NCI-H1092 (cell line): ENCODE measurements at places on chromosomes 16 and 17.

GRCh38 chr17:70050931-70051330 is 24.1 kb upstream of the KCNJ16 start:
- no peak for DNase-seq

DNA sequence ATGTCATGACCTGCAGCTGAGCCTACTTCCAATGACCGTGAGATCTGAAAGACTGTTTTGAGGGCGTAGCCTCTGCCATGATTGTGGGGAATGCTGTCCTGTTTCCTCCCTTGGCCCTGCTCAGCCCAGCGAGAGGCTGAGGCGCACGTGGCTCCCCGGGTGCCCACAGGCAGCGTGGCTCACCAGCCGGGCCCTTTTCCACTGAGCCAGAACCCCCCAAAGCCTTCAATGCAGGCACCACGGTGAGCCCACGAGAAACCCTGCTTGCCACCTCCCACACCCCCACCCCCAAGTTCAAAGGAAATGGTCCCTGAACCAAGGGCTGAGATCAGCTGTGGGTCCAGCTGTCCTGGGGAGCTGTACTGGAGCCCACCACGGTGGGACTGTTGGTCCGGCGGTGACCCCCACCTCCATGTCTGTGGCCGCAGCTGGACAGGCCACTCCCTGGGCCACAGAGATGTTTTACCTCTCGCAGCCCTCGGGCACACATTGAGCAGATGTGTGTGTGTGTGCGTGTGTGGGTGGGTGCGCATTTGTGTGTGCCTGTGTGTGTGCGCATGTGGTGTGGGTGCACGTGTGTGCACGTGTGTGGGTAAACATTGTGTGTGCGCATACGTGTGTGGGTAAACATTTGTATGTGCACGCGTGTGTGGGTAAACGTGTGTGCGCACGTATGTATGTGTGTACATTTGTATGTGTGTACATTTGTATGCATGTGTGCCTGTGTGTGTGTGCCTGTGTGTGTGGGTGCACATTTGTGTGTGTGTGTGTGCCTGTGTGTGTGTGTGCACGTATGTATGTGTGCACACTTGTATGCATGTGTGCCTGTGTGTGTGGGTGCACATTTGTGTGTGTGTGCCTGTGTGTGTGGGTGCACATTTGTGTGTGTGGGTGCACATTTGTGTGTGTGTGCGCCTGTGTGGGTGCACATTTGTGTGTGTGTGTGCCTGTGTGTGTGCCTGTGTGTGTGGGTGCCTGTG is 5.0 kb upstream of the MC1R start:
- no peak for DNase-seq

GRCh38 chr17:39014044-39014794 is 47.0 kb upstream of the FBXO47 start:
- DNase-seq: no peak

DNA sequence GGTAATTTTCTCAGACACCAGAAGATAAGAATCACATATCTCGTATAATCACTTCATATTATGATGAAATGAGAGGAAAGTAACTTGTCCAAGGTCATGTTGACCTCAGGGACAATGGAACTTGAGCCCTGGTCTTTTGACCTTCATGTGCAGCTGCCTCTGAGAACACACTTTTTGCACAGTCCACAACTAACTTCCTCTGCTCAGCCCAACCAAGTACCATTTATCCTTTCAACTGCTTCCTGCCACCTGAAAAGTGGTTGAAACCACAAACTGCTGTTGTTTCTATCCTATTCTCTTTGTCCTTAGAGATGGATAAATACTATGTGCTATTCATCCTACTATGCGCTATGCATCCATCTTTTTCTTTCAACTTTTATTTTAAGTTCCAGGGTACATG is 2.3 kb upstream of the CCL1 start:
- DNase-seq: no peak

- no peak for DNase-seq
Measured at GRCh38 chr17:43468691-43469139, 15.1 kb upstream of the DHX8 start.

- peak; percentile 37 for DNase-seq
Measured at GRCh38 chr17:42050393-42051012, at the start of gene C17orf113. Gene C17orf113 (minus strand): TSS chr17:42050601. CDS start chr17:42043376, 7,225 bp downstream.

DNA sequence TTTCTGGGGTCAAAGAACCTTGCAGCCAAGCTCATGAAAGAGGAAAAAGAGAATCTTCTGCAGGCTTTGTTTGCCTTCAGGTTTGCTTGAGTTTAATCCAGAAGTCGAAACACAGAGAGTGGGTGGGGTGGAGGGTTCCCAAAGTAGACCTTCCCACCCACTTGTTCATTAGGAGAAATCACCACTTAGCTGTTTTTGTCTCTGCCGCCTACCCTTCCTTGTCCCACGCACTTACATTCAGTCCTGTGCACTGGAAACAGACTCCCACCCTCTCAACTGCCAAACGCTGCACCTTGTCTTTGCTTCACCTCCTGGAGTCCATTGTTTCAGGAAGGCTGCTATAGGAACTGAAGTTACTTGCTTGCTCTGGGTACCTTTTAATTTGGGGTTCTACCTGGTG is 38.6 kb upstream of the RBFOX1 start:
- no peak for DNase-seq

- no peak for DNase-seq
Measured at GRCh38 chr17:66221755-66222530, 7.3 kb downstream of the APOH start.

- DNase-seq: no peak
Measured at GRCh38 chr17:15496735-15497670, 29.6 kb upstream of the CDRT4 start.

- no peak for DNase-seq
Measured at GRCh38 chr17:15507896-15508295, 40.5 kb upstream of the CDRT4 start.

DNA sequence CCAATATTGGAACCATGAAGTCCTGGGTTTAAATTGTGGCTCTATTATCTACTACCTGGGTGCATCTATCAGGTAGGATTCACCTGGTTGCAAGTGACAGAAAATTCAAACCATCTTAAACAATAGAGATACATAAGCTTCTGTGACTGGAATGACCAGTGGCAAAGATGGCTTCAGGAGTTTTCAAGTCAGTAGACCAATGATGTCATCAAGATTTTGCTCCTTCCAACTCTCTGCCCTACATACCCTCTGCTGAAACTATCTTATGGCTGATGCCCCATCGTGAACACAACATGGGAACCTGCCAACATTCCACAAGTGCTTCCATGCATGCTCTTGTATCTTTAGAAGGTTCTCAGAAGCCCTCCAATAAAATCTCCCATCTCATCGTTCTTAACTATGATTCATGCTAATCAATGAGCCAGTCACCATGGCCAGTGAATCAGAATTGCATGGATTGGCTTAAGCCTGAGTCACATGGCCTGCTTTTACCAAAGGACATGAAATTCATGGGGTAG is 180.9 kb downstream of the GRIN2A start:
- no peak for DNase-seq

GRCh38 chr16:3983081-3983520 is 102.6 kb upstream of the CREBBP start:
- DNase-seq: peak; percentile 78

GRCh38 chr17:61395409-61395982 is 4.1 kb upstream of the TBX2 start:
- DNase-seq: no peak

GRCh38 chr16:28003923-28004322 is 59.6 kb downstream of the GSG1L start:
- no peak for DNase-seq

DNA sequence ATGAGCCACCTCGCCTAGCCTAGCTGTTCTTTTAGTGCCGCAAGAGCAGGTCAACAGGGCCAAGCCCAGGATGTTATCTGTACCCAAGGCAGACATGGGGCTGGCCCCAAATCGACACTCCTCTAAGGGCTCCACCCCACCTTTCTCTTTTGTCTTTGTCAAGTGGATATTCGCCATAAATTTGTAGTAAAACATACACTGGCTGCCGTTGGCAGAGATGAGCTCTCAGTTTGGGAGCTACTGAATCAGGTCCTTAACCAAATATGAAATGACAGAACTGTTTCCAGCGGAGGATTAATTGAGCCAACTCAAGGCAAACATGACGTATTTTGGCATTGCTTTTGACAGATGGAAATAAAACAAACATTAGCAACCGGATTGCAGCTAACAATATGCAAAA is 556.9 kb upstream of the CDH5 start:
- peak; percentile 5 for DNase-seq

- DNase-seq: no peak
Measured at GRCh38 chr17:77291591-77292386, 151.0 kb downstream of the SEC14L1 start.

- DNase-seq: no peak
Measured at GRCh38 chr16:83722456-83723183, 85.2 kb upstream of the HSBP1 start.

DNA sequence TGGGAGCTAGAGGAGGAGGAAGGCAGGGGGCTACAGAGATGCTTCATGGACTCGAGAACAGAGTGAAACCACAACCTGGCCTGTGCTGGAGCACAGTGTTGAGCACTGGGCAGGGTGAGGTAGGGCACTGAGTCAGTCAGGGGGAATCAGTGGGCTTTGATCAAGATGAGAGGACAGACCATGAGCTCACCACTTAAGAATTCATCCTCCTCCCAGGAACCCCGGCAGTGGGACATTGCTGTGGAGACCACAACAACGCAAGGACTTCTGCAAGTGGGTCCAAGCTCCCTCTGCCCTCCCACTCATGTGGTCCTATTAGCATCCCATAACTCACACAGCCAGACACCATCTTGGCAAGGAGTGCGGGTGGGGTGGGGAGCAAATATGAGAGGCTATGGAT is 1.7 kb upstream of the CES5A start:
- no peak for DNase-seq

- no peak for DNase-seq
Measured at GRCh38 chr16:49528060-49528865, 154.7 kb downstream of the C16orf78 start.

GRCh38 chr16:84360170-84360569 is 8.2 kb upstream of the ATP2C2 start:
- no peak for DNase-seq

DNA sequence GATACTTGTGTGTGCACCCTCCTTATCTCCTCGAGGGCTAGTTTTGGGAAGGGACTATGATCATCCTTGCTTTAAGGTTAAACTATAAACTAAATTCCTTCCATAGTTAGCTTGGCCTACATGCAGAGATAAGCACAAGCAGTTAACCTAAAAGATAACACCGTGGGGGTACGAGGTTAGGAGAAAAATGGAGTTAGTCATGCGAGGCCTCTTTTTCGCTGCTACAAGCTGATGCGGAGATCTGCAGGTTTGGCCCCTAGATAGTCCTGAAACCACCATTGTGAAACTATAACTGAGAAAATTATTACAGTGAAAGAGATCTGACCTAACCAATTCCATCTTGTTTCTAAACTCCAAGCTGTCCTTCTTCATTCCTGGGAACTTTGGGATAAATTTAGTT is 113.7 kb upstream of the ZKSCAN2 start:
- DNase-seq: no peak

- no peak for DNase-seq
Measured at GRCh38 chr16:17318238-17318637, 152.5 kb downstream of the XYLT1 start.

- DNase-seq: peak; percentile 27
Measured at GRCh38 chr16:71367241-71367976, 8.9 kb downstream of the CALB2 start.

GRCh38 chr17:10117581-10118001 is 80.8 kb downstream of the GAS7 start:
- DNase-seq: no peak

DNA sequence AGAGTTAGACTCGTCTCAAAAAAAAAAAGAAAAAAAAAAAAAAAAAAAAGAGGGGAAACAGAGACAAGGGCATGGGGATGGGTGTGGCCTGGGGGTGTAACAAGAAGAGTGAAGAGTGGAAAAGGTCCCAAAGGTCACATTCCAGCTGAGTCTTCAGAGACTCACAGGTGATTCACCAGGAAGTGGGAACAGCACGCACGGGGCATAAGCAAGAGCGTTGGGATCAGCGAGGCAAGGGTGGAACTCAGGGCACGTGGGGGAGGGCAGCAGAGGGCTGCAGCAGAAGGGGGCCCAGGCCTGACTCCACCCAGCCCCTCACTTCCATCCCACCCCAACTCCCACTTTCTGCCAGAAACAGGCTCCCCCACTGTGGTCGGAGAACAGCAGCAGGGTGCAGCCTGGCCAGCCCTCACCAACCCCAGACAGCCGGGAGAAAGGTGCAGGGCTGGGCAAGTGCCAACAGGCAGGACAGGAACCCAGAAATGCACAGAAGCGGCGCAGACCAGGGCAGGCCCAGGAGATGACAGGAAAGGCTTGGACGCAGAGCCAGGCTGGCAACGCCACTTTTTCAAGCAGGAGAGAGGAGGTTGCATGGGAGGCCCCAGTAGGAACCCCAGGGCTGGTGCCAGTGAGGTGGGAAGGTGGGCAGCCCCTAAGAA is 3.3 kb downstream of the MEAK7 start:
- DNase-seq: no peak

DNA sequence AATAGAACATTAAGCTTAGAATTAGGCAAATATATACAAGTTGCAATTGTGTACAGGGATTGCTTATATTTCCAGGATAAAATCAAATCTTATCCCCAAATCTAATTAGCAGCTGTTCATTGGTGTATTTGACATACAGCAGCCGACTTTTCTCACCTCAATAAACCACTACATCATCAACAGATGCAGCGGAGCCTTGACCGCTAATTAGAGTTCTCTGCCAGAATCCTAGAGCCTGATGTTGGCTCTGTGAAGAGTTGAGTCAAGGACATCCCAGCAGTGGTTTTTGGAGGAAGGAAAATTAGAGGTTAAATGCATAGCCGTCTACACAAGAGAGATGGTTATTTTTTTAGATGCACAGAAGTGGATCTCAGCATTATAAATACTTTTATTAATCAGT is 221.9 kb upstream of the CACNG5 start:
- no peak for DNase-seq
